ENCODE measurements at places on chromosomes 5 and 9.

GRCh38 chr9:16100537-16101091 is 547.8 kb downstream of the CCDC171 start:
- DNase-seq, result no peak

- DNase-seq, result no peak
These were observed at the start of gene BARHL1 for GRCh38 chr9:132582276-132582785. Gene BARHL1 (plus strand): TSS chr9:132582606. CDS start chr9:132582798, 192 bp downstream.

DNA sequence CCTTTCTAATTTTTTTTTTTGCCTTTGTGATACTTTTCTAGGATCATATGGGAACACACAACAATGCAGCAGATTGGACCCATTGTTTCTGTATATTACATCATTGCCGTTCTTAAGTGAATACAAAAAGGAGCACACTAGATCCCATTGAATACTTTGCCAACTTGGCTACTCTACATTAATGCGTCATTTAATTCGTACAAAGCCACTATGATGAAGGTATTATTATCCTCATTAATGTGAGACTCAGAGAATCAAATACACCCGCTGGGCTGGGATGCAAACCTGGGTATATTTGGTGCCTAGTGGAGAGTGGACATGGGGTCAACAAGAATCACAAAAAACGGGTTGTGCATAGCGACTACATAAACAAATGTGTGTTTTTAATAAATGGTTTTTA is 31.9 kb downstream of the OR2K2 start:
- no peak for DNase-seq

DNA sequence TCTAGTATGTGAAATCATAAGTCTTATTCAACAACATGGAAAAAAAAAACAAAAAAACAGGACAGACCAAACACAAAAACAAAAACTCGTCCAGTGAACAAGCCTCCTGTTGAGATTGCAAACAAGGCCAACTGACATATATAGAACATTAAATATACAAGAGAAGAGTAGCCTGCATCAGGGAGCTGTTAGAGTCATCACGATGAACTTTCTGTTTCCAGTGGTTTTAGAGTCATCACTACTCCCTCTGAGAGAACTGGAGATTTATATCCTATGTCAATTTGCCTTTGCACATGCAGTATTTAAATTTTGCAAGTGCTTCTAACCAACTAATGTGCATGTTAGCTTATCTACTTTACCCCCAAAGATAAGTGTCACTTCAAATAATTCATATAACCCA is 9.9 kb downstream of the SNCAIP start:
- no peak for DNase-seq

- no peak for DNase-seq
These were observed 85.0 kb downstream of the MEGF10 start for GRCh38 chr5:127375544-127376091.

GRCh38 chr5:171924493-171925122 is 81.8 kb downstream of the FBXW11 start:
- no peak for DNase-seq

DNA sequence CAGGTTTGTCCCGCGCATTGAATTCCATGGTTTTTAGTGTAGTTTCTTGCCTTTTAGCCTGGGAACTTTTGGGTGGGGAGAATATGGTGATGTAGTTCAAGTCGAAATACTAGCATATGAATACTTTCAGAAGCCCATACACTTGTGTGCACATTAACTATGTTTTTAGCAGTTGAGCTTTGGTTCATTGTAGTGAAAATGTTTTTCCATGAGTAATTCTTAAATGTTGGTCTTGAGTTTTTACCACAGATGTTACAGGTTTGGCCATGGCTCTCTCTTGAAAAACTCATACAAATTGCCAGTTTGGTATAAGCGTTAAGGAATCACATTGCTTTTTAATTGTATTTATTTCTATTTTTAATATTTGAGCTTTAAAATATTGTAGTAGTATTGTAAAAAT is 45.6 kb downstream of the TRIO start:
- DNase-seq, result no peak

- no peak for DNase-seq
These were observed 697.0 kb upstream of the SEMA6A start for GRCh38 chr5:117271656-117272055.
